ENCODE measurements at places on chromosomes 11 and 22.

- no peak for DNase-seq
These were observed 7.2 kb downstream of the CLMP start for GRCh38 chr11:123187665-123188507.

DNA sequence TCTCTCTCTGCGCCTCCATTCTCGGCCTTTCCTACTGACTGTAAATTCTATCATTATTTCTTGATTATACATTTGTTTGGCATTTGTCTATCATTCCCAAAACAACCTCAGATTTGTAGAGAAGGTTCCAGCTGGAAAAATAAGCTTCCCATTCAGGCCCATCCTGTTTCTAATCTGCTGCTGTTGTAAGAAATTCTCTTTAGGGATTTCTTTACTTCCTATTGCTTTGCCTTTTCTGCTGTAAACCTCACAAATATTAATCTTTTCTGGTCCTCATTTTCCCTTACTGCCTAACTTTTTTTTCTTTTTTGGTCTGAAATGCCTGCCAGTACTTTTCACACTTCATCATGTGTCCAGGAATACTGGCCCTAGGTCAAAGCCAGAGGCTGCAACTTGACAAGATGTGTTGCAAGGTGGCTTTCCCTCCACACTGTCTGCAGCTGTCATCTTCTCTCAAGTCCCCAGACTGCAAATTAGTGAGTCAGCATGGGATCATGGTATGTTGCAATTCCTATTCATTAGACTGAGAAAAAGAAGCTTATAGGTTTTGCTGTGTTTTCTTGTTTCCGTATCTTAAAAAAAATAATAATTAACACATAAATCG, 858.7 kb upstream of the CHORDC1 start:
- DNase-seq = no peak

GRCh38 chr11:37468344-37468743, 870.3 kb upstream of the RAG2 start:
- DNase-seq = no peak

GRCh38 chr11:876545-876944, 33.9 kb downstream of the TSPAN4 start:
- no peak for DNase-seq

- DNase-seq = no peak
These were observed 10.0 kb downstream of the CARD10 start for GRCh38 chr22:37509059-37509860.

- no peak for DNase-seq
These were observed 9.4 kb downstream of the PIM3 start for GRCh38 chr22:49969751-49970527.

- no peak for DNase-seq
These were observed 636.3 kb upstream of the TENM4 start for GRCh38 chr11:80077113-80077512.

- DNase-seq = no peak
These were observed 50.7 kb downstream of the SHISAL1 start for GRCh38 chr22:44261861-44262595.

- DNase-seq = no peak
These were observed 183.9 kb upstream of the NCAM1 start for GRCh38 chr11:112777283-112777751.

DNA sequence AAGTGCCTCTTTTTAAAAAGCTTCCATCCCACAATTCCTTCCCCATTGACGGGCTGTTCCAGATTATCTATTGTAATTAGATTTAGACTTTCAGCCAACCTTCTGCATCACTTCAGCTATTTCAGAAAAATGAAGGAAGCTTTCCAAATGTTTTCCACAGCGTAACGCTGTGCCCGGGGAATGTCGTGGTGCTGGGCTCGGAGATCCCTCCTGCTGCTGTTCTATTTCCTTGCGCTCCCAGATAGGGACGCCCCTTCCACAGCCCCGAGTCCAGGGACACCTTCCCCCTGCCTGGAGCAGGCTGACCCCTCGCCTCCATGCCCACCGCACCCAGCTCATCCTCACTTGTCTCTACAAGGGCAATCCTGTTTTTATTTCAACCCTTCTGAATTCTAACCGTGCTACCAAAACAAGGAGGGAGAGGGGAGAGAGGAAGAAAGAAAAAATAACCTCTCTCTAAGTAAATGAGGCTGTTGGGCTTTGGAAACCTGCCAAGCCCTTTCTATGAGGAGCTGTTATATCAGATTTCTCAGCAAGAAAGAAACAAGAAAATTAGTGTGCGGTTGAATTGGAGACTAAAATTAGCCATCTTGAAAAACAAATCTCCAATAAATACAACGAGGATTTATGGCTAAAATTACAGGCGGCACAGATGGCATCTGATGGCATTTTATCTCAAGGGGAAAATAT, 366.9 kb downstream of the BRD1 start:
- no peak for DNase-seq

DNA sequence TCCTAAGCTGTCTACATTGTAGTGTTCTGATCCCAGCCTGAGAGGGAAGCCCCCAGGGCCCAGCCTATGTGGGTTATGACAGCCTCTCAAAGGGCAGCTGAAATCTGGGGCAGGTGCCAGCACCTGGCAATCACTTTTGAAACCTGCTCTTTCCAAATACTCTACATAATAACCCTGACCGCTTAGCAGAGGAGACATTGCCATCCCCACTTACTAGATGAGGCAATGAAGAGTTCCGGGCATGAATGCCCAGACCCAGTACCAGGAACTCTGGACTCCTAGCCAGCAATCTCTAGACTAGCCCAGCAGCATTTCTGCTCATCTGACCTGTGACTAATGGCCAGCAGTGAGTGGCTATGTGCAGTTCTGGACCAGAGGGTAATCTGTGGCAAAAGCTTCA, 412.4 kb upstream of the CADM1 start:
- peak; percentile 54 for DNase-seq

DNA sequence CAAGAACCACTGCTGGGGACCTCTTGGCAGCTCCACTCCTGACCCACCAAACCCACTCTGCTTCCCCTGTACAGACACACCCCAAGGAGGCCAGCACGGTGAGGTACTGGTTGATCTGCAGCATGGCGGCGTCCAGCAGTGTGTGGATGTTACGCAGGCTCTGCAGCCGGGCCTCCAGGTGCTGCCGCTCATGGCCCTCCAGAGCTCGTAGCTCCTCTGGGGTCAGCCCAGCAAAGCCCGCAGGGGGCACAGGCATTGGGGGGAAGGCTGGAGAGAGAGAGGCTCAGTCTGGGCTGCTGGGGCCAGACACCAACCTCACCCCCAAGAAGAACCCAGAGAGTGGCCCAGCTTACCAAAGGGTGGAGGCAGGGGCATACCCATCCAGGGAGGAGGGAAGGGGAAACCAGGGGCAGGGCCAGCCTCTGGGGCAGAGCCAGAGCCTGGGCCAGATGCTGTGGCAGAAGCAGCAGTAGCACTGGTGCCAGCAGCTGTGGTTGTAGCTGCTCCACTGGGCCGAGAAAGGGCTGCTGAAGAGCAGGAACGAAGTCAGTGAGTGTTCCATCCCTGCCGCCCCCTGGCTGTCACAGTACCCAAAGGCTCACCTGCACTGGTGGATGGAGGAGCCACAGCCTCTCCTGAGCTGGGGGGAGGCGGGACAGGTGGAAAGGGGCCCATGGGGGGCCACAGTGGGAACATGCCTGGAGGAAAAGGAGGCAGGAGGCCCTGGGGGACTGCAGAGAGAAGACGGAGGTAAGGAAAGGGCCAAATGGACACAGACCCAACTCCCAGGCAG, 4.5 kb downstream of the SYVN1 start:
- no peak for DNase-seq

DNA sequence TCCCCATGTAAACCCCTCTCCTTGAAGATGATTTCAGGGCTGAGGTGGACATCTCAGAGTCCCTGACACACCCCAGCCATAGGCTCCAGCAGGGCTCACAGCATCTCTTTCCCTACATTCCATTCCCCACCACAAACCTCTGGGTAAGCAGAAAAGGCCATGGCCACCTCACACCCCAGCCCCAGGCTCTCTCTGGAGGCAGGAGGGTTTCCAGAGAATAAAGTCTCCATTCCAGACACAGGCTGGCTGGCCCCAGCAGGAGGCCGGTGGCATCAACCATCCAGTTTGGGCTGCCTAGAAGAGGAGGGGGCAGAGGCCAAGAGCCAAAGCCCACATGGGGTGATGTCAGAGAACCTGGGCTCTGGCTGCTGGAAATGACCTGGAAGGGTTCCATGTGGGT, 61.4 kb downstream of the TP53I11 start:
- no peak for DNase-seq

Measured in suppressor macrophage treated with lipopolysaccharide for 1 hour (primary cell).